T-helper 1 cell (primary cell): ENCODE measurements at places on chromosomes 11 and 22.

- DNase-seq, result no peak
These were observed 10.5 kb upstream of the ZBTB16 start for GRCh38 chr11:114049050-114049449.

DNA sequence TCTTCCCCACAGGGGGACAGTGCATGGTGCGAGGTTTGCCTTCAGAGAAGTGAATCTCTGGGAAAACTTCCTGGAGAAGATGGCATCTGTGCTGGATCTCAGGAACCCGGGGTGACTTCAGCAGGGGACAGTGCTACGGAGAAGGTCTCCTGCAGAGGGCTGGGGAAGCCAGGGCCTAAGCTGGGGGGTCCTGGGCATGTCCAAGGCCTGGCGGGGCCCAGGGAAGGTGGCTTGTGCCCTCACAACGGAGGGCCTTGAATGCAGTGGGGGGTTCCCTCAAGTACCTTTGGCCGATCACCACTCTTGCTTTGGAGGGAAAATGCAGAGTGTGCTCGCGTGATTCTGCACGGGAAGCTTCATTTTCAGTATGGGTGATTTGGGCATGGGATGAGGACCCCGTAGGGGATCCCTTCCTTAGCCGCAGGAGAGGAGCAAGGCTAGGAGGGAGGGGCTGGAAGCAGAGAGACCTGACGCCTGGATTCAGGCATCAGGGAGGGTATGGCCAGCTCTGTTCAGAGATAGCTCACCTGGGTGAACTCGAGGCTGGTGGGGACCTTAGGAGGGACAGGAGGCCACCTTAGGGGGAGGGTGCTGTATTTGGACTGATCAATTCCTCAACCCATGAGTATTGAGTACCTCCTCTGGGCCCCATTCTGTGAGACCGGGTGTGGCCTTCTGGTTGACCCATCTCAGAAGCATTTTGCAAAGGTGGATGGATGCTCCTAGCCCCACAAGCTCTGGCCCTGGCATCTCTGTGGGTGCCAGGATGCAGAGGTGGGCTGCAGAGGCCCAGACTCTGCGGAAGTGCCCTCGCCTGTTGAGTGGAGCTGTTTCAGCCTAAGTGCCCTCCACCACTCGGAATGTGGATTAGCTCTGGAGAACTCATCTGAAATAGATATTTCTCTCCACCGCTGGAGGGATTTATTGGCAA is 529.4 kb downstream of the TBC1D22A start:
- no peak for DNase-seq

GRCh38 chr11:133678191-133678590 is 145.9 kb upstream of the OPCML start:
- DNase-seq, result no peak

DNA sequence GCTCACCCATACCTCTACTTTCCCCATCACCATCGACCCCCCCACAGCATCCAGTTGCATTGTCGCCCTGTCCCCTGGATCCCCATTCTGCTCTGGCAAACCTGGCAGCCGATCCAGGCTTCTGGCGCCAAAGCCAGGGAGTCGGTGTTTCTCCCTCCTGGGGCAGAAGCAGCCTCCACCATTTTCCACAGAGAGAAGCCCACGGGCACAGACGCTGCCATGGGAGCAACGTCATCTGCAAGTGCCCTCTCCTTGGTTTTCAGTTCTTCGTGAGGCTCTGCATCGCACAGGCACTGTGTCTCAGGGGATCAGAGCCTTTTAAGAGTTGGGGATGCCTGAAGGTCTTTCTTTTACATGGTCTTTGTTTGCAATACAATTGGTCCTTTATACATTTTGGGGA is 2.3 kb downstream of the YPEL4 start:
- no peak for DNase-seq

DNA sequence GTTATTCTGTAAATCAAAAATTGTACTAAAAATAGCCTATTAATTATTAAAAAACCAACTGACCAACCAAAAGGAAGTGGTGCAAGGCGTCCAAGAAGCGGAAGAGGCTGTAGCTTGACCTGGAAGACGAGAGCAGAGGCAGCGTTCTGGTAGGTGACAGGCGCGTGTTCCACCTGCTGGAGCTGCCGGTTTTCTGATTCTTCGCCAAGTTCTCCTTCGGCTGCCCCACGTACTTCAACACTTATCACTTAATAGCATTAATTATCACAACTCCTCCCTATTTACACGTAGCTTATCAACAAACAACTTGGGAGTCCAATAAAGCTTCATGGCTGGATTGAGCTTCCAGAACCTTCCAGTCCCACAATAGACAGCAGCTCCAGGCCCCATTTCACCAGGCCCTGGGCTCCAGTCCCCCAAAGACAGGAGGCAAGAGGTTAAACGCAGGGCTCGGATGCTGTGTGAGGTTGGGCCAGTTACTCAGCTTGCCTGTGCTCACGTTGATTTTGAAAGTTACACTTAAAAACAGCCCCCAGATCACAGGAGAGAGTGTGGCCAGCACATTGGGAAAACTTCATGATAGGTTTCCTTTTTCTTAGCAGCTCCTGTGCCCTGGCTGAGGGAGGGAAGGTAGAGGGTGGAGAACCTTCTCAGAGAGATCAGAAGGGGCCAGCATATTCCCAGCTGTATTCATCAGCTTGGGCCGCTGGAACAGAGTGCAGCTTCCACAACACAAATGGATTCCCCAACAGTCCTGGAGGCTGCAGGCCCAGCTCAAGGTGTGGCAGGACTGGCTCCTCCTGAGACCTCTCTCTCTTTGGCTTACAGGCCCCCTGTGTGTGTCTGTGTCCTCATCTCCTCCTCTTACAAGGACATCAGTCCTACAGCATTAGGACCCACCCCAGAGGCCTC is 54.2 kb upstream of the FGF3 start:
- DNase-seq, result no peak
